Activated CD4-positive, alpha-beta T cell treated with anti-CD3 and anti-CD28 coated beads for 48 hours (primary cell): ENCODE measurements at places on chromosomes 3 and 15.
A peak's percentile ranks its signal among the peaks of the same experiment; 100 is the strongest.

DNA sequence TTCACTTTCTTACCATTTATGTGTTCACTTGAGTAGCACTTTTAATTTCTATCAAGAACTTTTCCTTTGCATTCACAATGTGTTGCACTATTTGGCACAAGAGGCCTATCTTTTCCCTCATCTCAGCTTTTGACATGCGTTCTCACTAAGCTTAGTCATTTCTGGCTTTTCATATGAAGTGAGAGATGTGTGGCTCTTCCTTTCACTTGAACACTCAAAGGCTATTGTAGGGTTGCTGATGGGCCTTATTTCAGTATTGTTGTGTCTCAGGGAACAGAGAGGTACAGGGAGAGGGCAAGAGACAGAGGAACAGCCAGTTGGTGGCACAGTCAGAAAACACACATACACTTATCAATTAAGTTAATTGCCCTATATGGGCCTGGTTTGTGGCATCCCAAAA is 127.4 kb upstream of the MLF1 start:
- DNase-seq: no peak

- DNase-seq: no peak
Measured at GRCh38 chr3:100093831-100094230, 20.5 kb downstream of the FILIP1L start.

GRCh38 chr15:53448232-53449015 is 311.0 kb downstream of the WDR72 start:
- DNase-seq: no peak

- DNase-seq: no peak
Measured at GRCh38 chr3:187293516-187294430, 2.2 kb upstream of the MASP1 start.

DNA sequence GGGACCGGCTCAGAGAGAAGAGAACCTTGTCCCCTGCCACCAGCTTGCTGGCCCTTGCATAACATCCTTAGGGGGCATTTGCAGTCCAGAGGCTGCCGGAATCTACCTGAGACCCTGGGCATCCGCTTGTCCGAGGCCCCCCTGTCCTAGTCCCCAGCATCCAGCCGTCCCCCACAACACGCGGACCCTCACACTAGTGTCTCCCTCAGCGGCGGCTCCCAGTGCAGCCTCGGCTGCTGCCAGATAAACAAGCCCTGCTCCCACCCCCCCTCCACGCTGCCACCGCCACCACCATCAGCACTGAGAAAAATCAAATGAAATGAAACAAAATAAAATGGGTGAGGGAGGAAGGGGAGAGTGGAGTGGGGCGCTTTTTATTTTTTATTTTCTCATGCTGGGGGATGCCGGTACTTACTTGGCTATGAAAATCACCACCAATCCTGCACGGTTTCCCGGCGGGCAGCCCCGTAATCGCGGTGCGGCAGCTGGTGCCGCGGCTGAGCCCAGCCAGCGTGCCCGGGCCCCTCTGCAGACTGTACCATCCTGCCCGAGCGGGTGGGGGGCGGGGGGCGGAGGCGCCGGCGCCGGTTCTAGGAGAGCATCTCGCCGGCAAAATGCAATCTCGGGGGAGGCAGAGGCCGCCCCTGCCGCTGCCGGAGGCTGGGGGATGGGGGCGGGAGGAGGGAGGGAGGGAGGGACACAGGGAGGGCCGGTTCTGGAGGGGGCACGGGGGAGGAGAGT is at the start of gene ATP2B2:
Gene ATP2B2 (minus strand): TSS at position 537 of the 741 bp plus-strand sequence. CDS start 56,043 bp downstream, outside the sequence.
- DNase-seq: peak; percentile 10

- DNase-seq: no peak
Measured at GRCh38 chr3:13283877-13284264, 136.3 kb downstream of the NUP210 start.

- DNase-seq: no peak
Measured at GRCh38 chr15:83305704-83306291, 21.3 kb upstream of the BNC1 start.

- peak; percentile 40 for DNase-seq
Measured at GRCh38 chr15:92899601-92899947, 550 bp upstream of the CHD2 start.

DNA sequence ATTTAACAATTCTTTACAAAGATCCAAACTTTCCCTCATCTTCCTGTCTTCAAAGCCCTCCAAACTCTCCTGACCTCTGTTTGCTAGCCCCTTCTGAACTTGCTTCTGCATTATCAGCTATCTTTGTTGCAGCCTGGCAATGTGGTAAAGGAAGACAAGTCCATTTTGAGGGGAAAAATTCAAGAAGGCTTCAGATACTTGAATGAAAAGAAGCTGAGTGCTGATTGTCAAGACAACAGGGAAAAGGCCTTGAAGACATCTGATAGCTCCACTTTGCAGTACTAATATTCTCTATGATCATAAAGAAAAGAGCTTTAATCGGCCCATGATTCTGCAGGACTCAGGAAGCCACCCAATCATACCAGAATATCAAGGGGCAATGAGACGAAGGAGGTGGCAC is 91.8 kb downstream of the LMLN start:
- DNase-seq: no peak

DNA sequence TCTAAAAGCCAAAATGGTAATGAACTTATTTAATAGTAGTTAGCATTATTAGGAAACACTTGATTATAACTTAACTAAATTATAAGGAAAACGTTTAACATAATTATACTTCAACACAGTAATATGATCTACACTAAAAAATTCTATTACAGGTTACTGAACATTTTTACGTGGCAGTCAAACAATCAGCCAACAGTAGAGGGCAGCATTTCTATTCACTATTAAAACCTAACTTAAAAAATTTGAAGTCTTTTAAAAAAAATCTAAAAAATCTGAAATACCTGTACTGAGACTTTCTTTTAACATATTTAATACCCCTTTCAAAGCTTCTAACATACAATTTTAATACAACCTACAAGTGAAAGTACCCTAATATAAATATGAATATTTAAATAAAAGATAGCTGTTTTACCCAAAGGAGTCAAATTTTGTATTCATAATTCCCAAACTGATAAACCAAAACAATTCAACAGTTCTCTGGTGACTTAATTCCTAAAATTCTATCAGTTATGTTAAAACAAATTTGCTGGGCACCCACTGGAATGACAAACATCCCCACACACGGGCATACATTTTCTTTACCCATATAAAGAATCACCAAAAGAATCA is 41.5 kb downstream of the DLG1 start:
- DNase-seq: peak; percentile 42

DNA sequence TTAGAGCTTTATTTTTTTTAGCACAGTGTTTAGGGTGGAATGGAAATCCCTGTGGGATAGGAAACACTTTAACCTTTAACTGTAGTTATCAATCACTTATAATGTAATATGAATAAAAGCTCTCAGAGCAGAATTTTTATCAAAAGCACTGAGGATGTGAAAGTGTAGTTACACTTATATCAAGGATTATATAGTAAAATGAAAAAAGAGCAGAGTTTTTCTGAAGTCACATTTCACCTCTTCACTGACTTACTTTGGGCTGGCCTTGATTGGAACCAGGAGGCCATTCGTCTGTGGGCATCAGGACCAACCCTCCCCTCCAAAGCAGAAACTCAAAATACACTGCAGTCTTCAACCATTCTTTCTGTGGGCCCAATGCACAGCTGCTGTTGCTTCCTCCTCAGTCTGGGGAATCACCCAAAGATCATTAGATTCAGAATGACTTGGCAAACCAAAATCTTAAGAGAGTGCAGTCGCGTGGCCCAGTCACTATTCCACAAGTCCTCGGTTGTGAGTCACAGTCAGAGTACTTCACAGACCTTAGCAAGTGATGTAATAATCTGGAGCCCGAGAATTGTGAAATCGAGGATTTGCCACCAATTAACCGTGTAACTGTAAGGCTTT is 132.6 kb upstream of the COL8A1 start:
- peak; percentile 43 for DNase-seq

GRCh38 chr3:57298041-57298440 is 5.6 kb upstream of the ASB14 start:
- DNase-seq: peak; percentile 27

DNA sequence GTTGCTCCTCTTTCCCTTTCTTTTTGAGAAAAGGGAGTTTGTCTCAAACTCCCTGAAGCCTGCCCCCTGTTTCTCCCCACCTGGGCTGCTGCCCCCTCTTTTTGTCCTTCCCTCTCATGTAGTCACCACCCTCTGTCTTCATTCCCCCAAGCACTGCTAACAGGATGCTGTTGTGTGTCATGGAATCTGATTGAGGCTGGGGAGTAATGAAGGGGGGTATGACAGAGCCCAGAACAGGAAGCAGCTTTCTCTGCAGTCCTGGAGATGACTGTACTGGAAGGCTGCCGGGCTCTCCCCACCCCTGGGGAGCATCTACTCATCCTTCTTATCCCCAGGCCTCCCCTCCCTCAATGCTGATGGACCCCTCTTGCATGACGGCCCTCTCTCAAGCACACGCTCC is 181.6 kb downstream of the ABHD5 start:
- no peak for DNase-seq

GRCh38 chr3:167936019-167936418 is 159.7 kb downstream of the GOLIM4 start:
- no peak for DNase-seq

GRCh38 chr3:12797124-12797891 is 828 bp downstream of the CAND2 start:
- no peak for DNase-seq

DNA sequence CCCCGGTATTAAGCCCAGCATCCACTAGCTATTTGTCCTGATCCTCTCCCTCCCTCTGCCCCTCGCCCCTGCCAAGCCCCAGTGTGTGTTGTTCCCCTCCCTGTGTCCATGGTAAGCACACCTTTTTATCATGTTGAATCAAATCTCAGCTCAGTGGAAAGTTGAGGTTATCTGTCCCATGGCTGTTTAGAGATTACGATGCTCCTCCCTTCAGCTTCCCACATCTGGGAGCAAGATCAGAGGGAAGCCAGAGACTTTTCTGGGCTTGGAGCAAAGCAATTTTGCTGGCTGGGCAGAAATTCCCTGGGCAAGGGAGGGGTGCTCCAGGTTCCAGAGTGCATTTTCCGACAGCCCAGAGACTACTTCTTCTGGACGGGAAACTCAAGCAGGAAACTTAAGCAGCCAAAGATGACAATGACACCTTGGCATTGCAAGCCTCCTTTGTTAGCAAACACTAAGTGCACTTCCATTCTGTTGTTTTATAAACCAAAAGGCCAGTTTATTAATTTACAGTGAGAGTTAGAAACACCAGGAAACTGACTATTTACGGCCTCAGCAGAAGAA is 104.5 kb downstream of the MESD start:
- DNase-seq: no peak

DNA sequence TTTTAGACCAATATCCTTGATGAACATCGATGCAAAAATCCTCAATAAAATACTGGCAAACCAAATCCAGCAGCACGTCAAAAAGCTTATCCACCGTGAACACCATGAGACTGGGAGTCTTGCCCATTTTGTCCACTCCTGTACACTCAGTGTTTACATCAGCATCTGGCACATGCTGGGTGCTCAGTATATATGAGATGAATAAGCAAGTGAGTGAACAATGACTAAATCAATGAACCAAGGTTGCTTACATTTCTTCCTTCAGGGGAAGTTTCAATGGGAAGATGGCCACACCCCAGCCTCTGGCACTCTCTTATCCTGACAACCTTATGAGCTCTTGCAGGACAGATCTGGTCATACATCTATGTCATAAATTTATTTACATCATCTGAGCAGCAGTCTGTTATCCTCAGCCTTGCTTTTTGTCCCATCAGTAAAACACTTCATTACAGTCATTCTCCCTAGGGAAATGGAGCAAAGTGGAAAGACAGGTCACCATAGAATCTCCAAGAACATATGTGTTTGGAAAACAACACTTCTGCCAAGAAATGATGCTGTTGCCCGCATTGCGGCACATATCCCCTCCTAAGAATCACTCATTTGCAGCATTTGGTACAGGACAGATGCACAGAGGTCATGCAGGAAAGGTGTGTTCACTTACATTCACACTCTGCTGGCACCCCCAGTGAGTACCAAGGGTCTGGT is 171.8 kb upstream of the EIF1B start:
- DNase-seq: no peak

GRCh38 chr15:67066959-67067853 is 1.8 kb downstream of the SMAD3 start:
- DNase-seq: no peak

DNA sequence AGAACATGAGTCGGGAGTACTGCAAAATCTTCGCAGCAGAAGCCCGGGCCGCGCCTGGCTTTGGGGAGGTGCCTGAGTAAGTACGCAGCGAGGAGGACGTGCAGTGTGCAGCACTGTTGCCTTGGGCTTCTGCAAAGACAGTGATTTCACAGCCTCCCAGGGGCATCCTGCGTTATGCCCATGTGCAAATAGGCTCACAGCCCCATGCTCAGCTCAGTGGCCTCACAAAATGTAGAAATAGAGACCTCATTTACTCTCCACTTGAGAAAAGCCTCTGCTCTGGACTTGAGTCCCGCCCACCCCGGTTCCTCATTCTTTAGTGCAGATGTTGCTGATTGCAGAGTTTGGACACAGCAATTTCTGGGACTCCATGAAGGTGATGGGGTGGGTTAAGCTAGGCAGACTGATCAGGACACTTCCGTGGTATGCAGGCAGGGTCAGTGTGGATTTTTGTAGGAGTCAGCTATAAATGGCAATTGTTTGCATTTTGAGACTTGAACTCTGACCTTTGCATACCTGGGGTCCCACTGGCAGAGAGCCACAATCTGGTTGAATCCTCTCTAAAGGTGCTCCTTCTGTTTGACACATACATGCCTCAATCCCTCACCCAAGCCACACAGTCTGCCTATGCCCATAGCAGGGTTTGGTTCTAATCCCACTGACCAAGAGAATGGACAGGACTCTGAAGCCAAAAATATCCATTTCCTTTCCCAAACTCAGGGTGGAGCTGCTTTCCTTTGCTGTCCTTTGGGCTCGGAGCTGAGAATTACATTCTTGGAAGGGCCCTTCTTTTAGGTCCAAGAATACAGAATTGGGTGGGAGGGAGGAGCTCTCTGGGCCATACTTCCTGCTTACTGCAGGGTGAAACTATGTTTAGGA is 20.7 kb upstream of the SLC28A1 start:
- no peak for DNase-seq

DNA sequence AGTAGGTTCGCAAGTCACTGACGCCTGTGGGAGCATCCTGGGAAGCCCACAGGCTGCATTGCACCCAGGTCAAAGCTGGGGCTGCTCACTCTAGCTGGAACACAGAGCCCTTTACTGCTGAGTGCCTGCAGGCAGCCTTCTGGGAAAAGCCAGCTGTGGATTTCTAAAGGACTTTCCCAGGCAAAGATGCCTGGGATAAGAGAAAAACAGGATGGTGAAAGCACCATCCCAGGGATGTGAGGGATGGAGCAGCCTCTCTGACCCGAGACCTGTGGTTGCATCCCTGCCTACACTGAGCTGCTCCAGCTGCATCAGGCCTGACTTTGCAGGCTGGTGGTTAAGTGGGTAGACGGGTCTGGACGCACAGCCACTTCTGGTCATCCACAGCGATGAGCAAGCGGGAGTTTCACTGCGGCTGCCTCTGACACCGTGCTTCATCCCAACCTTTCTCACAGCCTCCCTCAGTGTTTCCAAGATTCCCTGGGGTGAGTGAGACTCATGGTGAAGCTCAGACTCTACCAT is 52.5 kb upstream of the AMOTL2 start:
- DNase-seq: no peak

- no peak for DNase-seq
Measured at GRCh38 chr3:40254891-40255290, 54.6 kb upstream of the EIF1B start.
